ENCODE measurements at places on chromosomes 1 and 21. TPM values are rescaled to one million over a fixed set of nuclear protein-coding genes. Genes with fewer than 3 reads are reported as not detected.

- no peak for DNase-seq
These were observed 131.8 kb downstream of the CTH start for GRCh38 chr1:70542856-70543255.

- peak; percentile 41 for DNase-seq
These were observed 359.8 kb downstream of the DUSP10 start for GRCh38 chr1:221381910-221382623.

- no peak for DNase-seq
These were observed 167.2 kb upstream of the POU3F1 start for GRCh38 chr1:38213646-38214434.

The SYT14 gene
- 3.7 TPM for total RNA-seq

DNA sequence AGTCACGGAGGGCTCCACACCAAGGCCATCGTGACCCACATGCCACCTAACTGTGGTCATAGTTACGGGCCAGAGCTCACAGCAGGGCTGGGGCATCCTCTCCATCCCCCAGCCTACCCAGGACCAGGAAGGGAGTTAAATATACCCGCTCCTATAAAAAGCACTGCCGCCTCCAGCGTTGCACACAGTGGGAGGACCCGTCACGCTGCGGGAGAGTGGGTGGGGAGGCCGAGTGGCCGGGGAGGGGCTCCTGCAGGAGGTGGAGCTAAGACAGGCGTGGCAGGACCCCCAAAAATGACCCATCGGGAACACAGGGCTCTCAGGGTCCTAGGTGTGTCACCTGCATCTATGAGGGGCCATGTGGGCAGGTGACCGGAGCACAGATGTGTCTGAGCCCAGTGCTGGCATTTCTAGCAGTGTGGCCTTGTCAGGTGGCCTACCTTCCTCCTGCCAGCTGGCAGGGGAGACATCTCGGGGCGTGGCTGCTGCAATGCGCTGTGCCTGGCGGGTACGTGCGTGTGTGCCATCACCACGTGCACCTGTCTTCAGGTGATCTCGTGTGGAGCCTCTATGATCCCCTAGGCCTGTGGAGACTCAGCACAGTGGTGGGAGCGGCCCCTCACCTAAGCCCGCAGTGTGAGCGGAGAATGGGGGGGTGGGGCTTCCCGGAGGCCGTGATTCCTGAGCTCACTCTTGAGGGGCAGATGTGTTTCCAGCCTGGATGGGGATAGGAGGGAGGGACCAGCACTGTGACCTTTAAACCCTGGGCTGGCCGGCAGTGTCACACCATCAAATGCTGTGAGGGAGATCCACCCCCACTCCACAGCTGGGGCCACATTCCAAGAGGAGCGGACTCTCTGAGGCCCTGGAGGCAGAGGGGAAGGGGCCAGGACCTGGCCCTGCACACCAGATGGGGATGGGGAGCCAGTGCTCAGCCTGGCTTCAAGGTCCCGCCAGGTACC lies 17.7 kb downstream of the AGRN start:
- DNase-seq: no peak

DNA sequence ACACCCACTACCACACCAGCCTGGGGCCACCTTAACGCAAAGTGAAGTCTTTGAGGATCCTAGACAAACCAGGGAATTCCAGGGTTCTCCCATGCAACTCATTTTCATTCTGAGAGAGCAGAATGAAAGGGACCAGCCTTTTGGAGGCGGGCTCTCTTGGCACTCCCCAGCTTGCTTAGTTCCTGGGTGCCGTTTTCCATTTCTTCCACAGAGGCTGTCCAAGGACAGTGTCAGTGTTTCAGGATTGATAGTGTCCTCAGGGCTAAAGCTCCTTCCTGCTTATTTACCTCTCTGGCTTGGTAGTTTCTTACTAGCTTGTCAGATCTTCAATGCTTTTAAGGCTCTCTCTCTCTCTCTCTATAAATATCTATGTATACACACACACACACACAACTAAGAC lies 30.1 kb upstream of the GNG4 start:
- DNase-seq: no peak

GRCh38 chr1:231363624-231364023 lies 25.5 kb downstream of the SPRTN start:
- no peak for DNase-seq

- no peak for DNase-seq
These were observed 1.4 kb downstream of the ZMYND12 start for GRCh38 chr1:42454403-42454802.

DNA sequence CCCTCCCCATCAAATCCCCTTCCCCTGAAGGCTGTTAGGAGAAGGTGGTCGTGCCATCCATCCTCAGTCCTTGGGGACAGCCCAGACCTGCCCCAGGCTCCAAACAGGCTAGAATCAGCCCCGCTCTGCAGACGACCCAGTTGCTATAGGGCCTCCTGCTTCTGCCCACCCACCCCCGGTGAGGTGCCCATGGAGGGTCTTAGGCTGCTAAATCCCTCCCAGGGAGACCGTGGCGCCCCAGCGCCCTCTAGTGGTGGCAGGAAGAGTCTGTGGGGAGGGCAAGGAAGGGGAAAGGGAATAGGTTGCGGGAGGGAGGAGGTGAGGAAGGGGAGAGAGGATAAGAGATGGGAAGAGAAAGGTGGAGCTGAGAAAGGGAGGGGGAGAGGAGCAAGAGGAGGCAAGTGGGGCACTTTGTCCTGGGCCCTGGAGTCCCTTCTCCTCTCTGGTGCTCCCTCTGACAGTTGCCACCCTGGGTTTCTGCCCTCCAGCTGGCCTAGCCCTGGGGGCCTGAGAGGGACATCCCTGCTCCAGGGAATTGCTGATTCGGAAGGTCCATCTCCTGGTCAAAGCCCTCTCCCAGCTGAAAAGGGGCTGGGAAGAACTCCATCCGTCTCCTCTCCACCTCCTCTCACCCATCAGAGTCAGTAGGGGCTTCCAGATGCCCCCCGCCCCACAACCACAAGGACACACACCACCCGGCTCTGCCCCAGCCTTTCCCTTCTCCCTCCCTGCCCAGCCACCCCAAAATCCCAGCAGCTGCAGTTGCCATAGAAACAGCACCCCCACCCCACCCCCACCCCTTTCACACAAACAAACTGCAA lies 55.4 kb downstream of the CAMK2N1 start:
- peak; percentile 26 for DNase-seq

DNA sequence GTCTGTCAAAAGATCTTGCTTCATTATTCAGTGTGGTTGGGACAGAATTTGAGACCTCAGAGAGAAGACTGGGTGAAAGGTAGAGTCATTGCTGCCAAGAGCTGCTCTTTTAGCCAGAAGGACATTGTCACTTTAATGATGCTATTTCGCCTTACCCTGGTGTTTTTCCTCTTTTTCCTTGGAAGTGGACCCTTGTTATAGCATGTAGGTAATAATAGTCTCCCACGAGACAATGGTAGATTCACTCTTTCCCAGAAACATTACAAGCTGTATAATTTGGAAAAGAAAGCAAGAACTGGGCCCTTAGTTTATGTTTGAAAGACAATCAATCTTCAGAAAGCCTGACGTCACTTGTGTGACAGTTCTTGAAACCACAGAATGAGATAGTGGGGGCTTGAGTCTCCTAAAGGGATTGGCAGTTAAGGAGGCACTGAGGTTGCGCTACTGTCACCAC lies 3.8 kb downstream of the SERTAD4 start:
- peak; percentile 84 for DNase-seq

The OPTC gene
- not detected for total RNA-seq

DNA sequence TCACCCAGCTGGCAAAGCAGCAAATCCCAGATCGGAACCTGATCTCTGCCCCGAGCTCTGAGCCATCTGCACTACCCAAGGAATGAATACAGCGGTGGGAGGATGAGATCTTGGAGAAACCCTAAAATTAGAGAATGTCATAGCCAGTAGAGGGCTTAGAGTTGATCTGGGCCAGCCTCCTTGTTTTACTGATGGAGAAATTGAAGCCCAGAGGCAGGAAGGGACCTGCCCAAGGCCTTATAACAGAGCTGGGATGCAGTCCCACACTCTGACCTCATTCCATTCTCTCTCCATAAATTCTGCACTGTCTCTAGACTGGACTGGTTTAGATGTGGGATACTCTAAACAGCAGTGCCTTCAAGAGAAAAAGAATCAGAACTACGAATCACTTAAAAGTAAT lies 4.8 kb upstream of the SFN start:
- no peak for DNase-seq

GRCh38 chr1:108717774-108718316 lies 5.1 kb downstream of the FNDC7 start:
- DNase-seq: no peak

- DNase-seq: no peak
These were observed 56.6 kb downstream of the NKAIN1 start for GRCh38 chr1:31183126-31183525.

DNA sequence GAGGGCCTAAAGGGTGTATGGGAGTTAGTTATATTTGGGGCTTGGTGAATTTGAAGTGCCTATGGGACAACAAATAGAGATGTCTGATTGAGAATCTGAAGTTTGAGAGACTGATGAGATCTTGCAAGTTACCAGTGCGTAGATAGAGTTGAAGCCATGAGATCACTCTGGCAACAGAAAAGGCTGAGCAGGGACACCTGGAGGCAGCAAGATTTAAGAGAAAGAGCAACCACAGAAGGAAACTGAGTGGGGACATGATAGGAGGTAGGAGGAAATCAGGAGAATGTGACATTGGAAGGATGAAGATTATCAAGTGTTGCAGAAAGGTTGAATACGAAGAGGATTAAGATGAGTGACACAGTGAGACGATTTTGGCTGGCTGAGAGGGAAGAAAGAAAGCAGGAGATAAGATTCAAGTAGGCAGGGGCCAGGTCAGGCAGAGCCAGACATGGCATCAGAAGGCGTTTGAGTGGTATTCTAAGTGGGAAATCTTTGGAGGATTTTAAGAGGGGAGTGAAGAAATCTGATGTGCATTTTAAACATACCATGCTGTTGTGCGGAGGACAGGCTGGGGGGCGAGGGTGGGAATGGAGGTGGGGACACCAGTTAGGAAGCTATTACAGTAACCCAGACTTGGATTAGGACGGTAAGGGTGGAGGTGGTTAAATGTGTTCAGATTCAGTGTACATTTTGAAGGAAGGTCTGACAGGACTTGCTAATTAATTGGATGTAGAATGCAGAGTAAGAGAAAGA lies 3.0 kb upstream of the MPL start:
- DNase-seq: no peak

Measured in M059J (cell line).